Psoas muscle (tissue), 8 donors: ENCODE measurements at places on chromosomes 13 and 19. TPM values are rescaled to one million over a fixed set of nuclear protein-coding genes. Genes with fewer than 3 reads are reported as not detected.

Gene LILRB5
- 2.2 TPM for total RNA-seq

DNA sequence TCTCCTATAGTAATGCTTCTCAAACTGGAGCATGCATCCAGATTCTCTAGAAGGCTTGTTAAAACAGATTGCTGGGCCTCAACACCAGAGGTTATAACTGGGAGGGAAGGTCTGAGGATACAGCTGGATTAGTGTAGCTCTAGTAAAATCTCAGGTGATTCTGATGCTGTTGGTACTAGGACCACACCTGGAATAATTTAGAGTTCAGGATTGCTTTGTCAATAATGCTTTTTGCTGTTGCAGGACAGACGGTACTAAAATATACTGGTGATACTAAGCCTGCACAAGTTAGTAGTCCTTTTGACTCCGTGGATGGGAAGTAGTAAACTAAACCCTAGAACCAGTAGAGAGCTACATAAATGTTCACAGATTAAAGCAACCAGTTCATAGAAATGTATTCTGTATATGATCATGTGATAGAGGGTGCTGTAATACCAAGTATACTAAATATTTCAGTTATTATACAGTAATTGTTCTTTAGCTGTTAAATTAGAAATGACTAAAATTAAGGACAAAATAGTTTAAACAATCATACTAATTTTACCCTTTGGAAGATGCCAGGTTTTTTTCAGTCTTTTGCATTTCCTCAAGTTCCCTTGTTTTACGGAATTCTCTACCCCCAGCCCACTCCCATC lies 258.2 kb upstream of the STARD13 start:
- H3K27ac ChIP-seq, result peak overlapping the region; percentile 93
- DNase-seq, result no peak
- no peaks in the 10 kb centered on the region for H3K36me3 ChIP-seq
- H3K4me1 ChIP-seq, result peaks cover 26% of the 10 kb centered on the region
- peak overlapping the region; percentile 69 for H3K4me3 ChIP-seq

- H3K4me3 ChIP-seq, result peak overlapping the region; percentile 78
- peaks cover 12% of the 10 kb centered on the region for H3K27me3 ChIP-seq
- peak overlapping the region; percentile 39 for H3K27ac ChIP-seq
- peaks cover 3% of the 10 kb centered on the region for H3K36me3 ChIP-seq
- no peak for DNase-seq
Measured at GRCh38 chr19:44050740-44051649, 841 bp upstream of the ZNF223 start.

Gene TMEM38A
- 184 TPM for total RNA-seq

GRCh38 chr19:33486407-33486806 lies 35.2 kb downstream of the PEPD start:
- DNase-seq, result no peak
- H3K27me3 ChIP-seq, result no peaks in the 10 kb centered on the region
- peaks cover 13% of the 10 kb centered on the region for H3K4me1 ChIP-seq
- H3K4me3 ChIP-seq, result no peak overlapping the region
- H3K36me3 ChIP-seq, result no peaks in the 10 kb centered on the region

DNA sequence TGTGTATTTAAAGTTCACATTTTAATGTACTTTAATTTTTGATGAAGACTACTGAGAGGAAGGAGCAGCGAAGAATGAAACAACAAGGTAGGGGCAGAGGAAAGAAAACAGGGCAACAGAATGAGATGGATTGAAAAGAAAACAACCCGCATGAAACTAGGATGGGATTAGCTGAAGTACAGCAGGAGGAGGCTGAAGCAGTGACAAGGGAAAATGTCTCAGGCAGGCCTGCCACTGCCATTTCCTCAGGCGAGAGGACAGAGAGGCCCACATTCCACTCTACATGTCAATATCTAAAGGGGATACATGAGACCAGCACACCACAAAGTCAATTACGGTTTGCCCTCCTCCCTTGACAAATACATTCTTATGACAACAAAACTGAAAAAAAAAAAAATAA lies 1703.2 kb downstream of the EFNB2 start:
- H3K27ac ChIP-seq, result no peak overlapping the region
- H3K36me3 ChIP-seq, result no peaks in the 10 kb centered on the region
- no peaks in the 10 kb centered on the region for H3K27me3 ChIP-seq
- no peak overlapping the region for H3K4me3 ChIP-seq

DNA sequence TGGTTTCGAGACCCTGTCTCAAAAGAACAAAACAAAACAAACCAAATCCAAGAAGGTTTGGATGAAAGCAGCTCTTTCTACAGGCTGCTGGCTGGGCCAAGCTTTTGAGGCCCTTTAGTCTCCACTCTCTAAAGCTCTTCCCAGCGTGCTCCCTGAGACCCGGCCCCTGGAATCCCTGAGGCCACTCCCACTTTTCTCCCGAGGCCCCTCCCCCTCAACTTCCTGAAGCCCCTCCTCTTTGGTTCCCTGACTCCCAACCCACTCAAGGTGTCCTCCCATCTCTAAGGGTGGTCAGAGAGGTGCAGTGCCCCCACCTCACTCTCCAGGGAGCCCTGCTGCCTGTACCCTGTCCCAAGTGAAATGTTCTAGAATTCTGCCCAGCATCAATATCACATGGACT lies 10.6 kb downstream of the ERICH6B start:
- no peak overlapping the region for H3K4me3 ChIP-seq
- DNase-seq, result no peak
- H3K4me1 ChIP-seq, result no peaks in the 10 kb centered on the region
- H3K36me3 ChIP-seq, result no peaks in the 10 kb centered on the region
- peaks cover 2% of the 10 kb centered on the region for H3K27me3 ChIP-seq

- H3K36me3 ChIP-seq, result no peaks in the 10 kb centered on the region
- H3K4me3 ChIP-seq, result no peak overlapping the region
- H3K4me1 ChIP-seq, result no peaks in the 10 kb centered on the region
- no peak overlapping the region for H3K27ac ChIP-seq
- no peak for DNase-seq
Measured at GRCh38 chr19:5078182-5078581, 109.3 kb downstream of the KDM4B start.

GRCh38 chr13:80011448-80012212 lies 329.3 kb downstream of the SPRY2 start:
- DNase-seq, result no peak
- H3K27me3 ChIP-seq, result no peaks in the 10 kb centered on the region
- peak overlapping the region; percentile 15 for H3K27ac ChIP-seq
- no peaks in the 10 kb centered on the region for H3K36me3 ChIP-seq

Gene C19orf18
- total RNA-seq, result 0.62 TPM

DNA sequence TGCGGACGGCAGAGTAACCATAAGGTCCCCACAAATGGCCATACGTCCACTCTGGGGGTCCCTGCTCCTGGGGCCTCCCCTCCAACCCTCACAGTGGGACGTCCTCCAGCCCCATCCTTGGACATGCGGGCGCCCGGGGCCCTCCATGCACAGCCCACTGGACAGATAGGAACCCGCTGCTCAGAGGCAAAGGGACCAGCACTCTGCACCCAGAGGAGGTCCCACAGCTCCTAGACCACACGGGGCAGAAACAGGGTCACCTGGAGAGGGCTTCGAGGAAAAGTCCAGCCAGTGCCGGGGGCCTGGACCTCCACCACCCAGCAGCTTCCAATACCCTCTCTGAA lies 11.1 kb downstream of the REXO1 start:
- DNase-seq, result no peak
- H3K36me3 ChIP-seq, result no peaks in the 10 kb centered on the region
- peaks cover 11% of the 10 kb centered on the region for H3K4me1 ChIP-seq
- no peak overlapping the region for H3K4me3 ChIP-seq
- no peak overlapping the region for H3K27ac ChIP-seq
- no peaks in the 10 kb centered on the region for H3K27me3 ChIP-seq

DNA sequence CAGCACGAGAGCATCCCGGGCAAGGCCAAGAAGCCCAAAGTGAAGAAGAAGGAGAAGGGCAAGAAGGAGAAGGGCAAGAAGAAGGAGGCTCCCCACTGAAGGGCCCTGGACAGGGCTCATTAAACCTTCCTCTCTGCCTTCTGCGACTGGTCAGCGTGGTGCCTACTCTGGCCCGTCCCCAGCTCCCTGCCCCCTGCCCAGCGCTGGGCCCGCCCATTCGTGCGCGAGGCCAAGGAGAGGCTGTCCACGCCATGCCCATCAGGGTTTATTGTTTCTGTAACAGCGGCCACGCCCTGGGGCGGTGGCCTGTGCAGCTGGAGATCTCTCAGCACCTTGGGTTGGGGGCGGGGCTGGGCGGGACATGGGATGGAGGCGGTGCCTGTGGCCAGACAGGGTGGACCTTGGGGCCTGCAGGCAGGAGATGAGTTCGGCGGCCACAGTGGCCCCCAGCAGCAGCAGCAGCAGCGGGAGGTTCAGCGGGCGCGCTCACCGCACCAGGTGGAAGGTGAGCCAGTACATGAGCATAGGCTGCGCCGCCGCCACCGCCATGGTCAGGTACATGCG lies 897 bp downstream of the C19orf33 start:
- H3K27me3 ChIP-seq, result no peaks in the 10 kb centered on the region
- no peaks in the 10 kb centered on the region for H3K36me3 ChIP-seq
- no peak overlapping the region for H3K27ac ChIP-seq
- H3K4me1 ChIP-seq, result no peaks in the 10 kb centered on the region

GRCh38 chr19:3575260-3575741 lies 2.6 kb downstream of the HMG20B start:
- H3K36me3 ChIP-seq, result peaks cover 6% of the 10 kb centered on the region
- no peaks in the 10 kb centered on the region for H3K27me3 ChIP-seq
- no peak overlapping the region for H3K27ac ChIP-seq

Gene ELL
- total RNA-seq, result 23.2 TPM

Gene ICAM4
- total RNA-seq, result not detected

GRCh38 chr19:1453525-1454364 lies 3.8 kb downstream of the APC2 start:
- H3K27ac ChIP-seq, result no peak overlapping the region
- DNase-seq, result peak; percentile 61
- peaks cover 96% of the 10 kb centered on the region for H3K27me3 ChIP-seq
- no peaks in the 10 kb centered on the region for H3K4me1 ChIP-seq

- no peak overlapping the region for H3K4me3 ChIP-seq
- H3K27ac ChIP-seq, result no peak overlapping the region
- H3K36me3 ChIP-seq, result no peaks in the 10 kb centered on the region
- H3K27me3 ChIP-seq, result peaks cover 3% of the 10 kb centered on the region
Measured at GRCh38 chr13:46874006-46874405, 22.8 kb downstream of the HTR2A start.
